Muscle of back (tissue), 13 donors: ENCODE measurements at places on chromosomes 13 and 19. TPM values are rescaled to one million over a fixed set of nuclear protein-coding genes. Genes with fewer than 3 reads are reported as not detected.

The DIAPH3 gene
- 7.2 TPM for polyA plus RNA-seq

The WDR87 gene
- 0.13 TPM for polyA plus RNA-seq

The SPTBN4 gene
- polyA plus RNA-seq: 0.26 TPM

The TNNI3 gene
- 2.4 TPM for polyA plus RNA-seq

The FUT1 gene
- polyA plus RNA-seq: 0.75 TPM

The ATP4B gene
- 0.08 TPM for polyA plus RNA-seq

The CNFN gene
- polyA plus RNA-seq: 0.59 TPM

The SLC1A6 gene
- 0.14 TPM for polyA plus RNA-seq

GRCh38 chr13:49428041-49428763 lies 15.7 kb downstream of the CAB39L start:
- no peak for DNase-seq

DNA sequence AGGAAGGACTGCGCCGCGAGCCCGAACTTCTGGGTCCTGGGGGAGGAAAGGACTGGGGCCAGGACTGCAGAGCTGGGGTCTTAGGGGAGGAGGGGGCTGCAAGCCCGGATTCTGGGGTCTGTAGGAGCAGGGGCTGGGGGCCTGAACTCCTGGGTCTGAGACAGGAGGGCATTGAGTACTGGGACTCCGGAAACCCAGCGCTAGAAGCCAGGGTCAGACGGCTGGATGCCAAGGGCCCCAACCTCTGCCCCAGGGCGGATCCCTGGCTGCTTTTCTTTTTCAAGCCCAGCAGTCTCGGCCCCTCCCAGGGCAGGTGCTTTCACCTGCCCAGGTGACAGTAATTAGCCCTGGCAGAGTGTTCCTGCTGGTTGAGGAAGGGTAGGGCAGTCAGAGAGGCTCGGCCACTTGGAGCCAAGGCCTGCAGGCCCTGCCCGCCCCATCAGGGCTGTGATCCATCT lies 2.3 kb downstream of the MYH14 start:
- DNase-seq: no peak

DNA sequence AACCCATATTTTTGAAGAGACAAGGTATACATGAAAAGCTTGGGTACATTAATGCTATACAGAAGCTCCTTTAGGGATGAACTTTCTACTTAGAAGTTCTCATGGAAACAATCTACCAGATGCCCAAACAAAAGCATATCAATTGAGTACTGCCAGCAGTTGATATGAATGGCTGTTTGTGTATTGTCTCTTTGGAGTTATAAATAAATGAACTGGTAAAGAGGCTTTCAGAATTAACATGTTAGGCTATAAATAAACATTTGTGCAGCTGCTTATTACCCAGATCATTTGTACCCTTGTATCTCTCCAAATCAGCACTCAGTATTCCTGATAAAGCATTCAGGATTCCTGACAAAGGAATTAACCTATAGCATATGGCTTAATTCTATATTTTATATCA lies 418.9 kb downstream of the FGF14 start:
- DNase-seq: no peak

DNA sequence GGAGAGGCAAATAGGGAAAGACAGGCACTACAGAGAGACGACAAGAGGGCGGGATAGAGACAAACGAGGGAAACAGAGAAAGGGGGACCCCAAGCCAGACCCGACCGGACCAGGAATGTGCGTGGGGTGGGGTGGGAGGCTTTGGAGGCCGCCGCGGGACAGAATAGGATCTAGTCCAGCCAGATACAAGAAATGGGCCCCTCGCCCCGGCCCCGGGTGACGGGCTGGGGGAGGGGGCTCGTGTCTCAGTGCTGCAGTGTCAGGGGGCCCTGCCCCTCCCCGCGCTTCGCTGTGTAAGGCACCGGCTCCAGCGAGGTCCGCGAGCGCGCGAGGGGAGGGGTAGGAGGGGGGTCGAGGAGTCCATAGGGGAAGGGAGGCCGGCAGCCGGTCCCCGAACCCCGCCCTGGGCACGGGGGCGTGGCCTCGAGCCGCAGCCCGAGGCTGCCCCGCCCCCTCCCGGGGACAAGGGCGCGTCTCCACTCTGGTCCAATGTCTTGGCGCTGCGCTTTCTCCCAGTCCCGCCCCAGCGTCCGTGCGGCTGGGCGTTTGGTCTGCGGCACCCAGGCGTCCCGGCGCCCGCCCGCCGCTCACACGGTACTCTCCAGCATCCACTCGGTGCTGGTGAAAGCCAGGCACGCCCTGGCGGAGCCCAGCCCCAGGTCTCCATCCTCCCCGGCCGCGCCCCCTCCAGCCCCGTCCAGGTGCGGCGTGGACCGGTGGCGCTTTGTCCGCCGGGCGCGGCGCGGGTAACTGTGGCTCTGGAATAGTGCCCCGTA lies 11.0 kb downstream of the IFNL1 start:
- no peak for DNase-seq

DNA sequence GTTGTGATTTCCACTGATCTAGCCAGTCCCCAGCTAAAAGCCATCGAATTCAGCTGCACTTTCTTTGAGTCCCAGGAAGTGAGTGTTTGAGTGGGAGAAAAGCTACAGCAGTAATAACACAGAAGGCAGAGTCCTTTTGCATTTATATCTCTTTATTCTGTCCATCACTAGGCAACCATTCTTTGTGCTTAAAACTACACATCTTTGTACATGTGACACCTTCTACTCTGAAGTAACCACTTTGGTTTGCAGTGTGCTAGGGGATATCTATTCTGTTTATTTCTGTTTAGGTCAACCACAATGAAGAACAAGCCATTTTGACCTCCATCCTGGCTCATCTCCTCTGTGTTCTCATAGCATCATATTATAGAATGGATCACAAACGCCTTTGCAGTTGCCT lies 226.0 kb upstream of the SERP2 start:
- DNase-seq: no peak

DNA sequence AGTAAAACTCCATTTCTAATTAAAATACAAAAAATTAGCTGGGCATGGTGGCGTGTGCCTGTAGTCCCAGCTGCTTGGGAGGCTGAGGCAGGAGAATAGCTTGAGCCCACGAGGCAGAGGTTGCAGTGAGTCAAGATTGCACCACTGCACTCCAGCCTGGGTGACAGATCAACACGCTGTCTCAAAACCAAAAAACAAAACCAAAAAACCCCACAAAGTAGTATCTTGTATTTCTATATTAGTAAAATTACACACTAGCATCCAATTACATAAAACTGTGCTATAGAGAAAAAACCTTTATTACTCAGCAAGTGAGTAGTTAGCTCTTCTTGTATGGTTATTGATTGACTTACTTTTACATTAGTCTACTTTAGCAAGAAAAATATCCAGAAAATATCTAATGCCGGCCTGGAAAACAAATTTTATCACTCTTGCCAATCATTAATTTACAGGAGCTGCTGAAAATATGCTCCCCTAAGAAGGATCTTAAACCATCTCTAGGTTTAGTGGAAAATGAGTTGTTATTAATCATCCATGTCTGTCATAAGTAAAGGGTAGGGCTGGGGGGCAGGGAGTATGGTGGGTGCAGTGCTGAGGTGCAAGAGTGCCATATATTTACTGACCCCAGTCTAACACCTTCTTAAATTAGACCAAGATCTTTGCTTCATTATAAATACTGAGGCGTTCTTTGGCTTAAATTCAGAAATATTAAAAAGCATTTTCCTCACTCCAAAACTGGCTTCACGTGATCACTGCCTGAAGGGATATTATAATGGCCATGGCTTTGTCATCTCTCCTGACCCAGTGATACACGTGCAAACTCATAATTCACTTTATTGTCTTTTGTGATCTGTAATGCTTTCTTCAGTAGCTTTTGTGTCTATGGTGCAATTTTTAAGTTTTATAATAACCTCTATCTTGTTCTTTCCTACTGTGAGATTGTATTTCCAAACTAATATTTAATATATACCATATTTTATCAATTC lies 44.1 kb downstream of the UBL3 start:
- no peak for DNase-seq
